Astrocyte of the spinal cord (primary cell): ENCODE measurements at places on chromosomes 4 and X.
A peak's percentile ranks its signal among the peaks of the same experiment; 100 is the strongest.

GRCh38 chrX:24117258-24117657, 32.3 kb upstream of the ZFX start:
- DNase-seq = peak; percentile 71

- DNase-seq = no peak
Observed at GRCh38 chrX:41607264-41607832, 81.4 kb upstream of the GPR34 start.

DNA sequence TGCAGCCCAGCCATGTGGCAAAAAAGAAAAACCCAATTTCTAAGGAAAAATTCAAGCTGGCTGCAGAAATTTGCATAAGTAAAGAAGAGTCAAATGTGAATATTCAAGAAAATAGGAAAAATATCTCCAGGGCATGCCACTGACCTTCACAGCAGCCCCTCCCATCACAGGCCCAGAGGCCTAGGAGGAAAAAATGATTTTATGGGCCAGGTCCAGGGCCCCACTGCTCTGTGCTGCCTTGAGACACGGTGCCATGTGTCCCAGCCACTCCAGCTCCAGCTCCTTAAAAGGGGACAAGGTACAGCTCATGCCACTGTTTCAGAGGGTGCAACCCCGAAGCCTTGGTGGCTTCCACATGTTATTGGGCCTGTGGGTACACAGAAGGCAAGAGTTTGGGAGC, 182.7 kb upstream of the FGF16 start:
- DNase-seq = no peak

- DNase-seq = no peak
Observed at GRCh38 chr4:48930654-48931053, 24.1 kb upstream of the OCIAD2 start.

- DNase-seq = no peak
Observed at GRCh38 chrX:63514569-63515080, 163.5 kb upstream of the SPIN4 start.

DNA sequence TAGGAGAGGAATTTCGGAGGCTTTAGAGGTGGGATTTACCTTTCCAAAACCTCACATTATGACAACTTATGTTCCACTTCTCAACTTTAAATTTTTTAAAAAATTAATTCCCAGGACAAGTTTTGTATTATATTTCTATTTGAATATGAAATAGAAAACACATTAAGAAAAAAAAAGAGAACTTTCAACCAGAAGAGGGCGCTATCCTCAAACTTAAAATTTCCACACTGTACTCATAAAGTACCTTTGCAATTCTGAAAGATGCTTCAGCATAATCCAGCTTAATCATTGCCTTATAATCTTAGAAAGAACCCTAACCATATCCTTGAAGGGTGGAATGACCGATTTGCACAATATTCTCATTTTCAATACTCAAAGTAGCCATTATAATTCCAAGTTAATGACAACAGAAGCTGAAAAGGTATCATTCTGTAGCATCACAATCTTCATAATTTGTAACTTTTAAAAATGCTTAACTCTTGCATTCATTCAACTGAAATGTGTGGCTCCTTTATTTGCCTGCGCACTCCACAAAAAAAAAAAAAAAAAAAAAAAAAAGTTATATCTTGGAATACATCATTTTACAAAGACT, 158.0 kb downstream of the KCNIP4 start:
- DNase-seq = peak; percentile 68

GRCh38 chr4:179719766-179720450, 2277.7 kb upstream of the AGA start:
- no peak for DNase-seq

- DNase-seq = no peak
Observed at GRCh38 chrX:13793897-13794296, 23.0 kb downstream of the GPM6B start.

GRCh38 chr4:180727478-180727877, 1515.7 kb upstream of the TENM3 start:
- DNase-seq = no peak

GRCh38 chrX:54494989-54495813, 833 bp downstream of the FGD1 start:
- DNase-seq = peak; percentile 19
